ENCODE measurements at places on chromosomes 5 and 9.

GRCh38 chr5:74185599-74185998 is 454.9 kb downstream of the ENC1 start:
- no peak for DNase-seq

DNA sequence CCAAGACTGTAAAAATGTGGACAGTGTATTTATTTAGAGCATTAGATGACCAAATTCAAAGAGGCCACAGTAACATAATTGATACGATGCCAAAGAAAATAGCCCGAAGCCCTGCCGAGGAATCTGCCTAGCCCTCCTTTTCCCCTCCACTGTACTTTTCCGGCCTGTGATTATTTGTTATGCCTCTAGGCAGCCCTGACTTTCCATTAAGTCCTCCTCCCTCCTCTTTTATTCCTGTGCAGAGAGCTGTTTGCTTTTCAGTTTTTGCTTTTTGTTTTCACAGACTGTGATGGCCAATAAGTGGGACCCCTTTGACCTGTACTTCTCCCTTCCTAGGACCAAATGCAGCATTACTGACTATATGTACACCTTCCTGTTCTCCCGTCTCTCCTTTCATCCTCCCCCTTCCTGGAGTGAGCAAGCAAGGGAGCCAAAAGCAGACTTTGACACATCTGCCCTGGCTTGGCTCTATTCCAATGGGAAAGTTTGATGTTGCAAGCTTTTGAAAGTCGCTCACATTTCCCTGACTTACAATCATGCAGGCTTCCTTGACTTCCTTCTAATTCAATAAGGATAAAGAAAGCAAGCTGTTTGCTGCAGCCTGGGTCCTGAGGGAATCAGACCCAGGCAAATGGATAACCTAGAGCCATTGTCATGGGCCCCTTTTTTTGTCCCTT is 76.1 kb downstream of the NREP start:
- DNase-seq = no peak

DNA sequence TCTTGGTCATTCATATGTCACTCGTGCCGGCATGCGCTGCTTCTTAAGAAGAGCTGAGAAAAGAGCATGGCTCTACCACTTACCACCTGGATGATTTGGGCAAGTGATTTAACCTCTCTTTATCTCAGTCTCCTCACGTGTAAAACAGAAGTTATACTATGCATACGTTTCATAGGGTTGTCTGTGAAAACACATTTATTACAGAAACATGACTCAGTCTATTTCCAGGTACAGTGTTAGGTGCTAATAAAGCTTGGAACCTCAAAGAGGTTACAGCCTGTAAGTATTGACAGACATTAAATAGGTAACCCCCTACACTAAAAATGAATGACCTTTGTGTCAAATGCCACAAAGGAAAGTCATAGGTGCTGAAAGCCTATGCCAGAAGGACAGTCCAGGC is 43.1 kb downstream of the MED27 start:
- DNase-seq = no peak

DNA sequence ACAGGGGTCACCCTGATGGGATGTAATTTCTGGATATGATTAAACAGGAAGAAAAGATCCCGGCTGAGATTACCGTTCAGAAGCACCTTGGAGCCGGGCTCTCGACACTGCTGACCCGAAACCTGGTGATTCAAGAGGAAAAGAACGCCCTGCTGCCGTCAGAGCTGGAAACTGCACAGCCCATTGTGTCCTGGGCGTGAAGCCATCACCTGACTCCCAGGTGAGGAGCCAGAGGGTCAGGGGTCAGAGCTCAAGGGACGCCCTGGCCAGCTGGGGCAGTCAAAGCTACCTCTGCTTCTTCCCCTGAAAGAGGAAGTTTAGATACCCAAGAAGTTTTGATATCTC is 17.8 kb upstream of the SLC12A7 start:
- no peak for DNase-seq

DNA sequence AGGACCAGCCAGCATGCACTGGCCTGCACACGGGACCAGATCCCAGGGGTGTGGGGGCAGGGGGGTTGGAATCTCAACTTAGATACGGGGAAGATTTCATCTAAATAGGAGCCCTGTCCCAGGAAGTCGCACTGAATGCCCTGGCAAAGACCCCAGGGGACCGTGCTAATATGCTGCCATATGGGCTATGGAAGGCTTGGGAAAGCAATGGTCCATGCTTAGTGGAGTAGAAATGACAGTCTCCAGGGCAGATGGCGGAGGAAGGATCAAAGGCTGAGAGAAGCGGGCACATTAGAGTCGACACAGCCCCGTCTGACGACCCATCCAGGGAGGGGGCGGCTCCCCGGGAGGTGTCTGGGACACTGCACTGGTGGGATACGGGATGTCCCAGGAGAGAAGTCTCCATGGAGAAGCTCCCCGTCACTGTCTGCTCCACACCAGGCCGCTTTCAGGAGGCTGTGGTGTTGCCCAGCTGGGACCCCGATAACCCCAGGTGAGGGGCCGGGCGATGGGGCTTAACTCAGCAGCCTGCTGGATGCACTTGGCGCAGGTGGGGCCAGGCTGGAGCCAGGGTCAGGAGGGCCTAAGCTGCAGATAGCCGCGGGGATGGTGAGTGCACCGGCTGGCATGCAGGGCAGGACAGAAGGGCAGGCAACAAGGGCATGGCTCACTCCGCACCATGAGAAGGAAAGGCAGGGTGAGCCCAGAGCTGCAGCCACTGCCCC is 377.7 kb upstream of the IRX1 start:
- DNase-seq = no peak

All from inflammatory macrophage treated with lipopolysaccharide for 4 hours (primary cell).